ENCODE measurements at places on chromosomes 6 and 20. TPM values are rescaled to one million over a fixed set of nuclear protein-coding genes. Genes with fewer than 3 reads are reported as not detected.

The SLC32A1 gene
- not detected for total RNA-seq

The PSORS1C2 gene
- 0.40 TPM for total RNA-seq

The SLC24A3 gene
- total RNA-seq: 13.0 TPM

The ROMO1 gene
- total RNA-seq: 136 TPM

The KCNQ5 gene
- total RNA-seq: 0.96 TPM

The RIPOR2 gene
- total RNA-seq: 2.1 TPM

The WFDC11 gene
- total RNA-seq: not detected

The BPIFB4 gene
- not detected for total RNA-seq

The PMEPA1 gene
- total RNA-seq: 2.7 TPM

The TFAP2C gene
- 30.8 TPM for total RNA-seq

The CCN6 gene
- total RNA-seq: not detected

The RSPO4 gene
- total RNA-seq: not detected

The MAK gene
- not detected for total RNA-seq

The CRISP3 gene
- 8.1 TPM for total RNA-seq

The ID4 gene
- 10.2 TPM for total RNA-seq

The CARMIL1 gene
- total RNA-seq: 18.2 TPM

The WFDC12 gene
- 5.1 TPM for total RNA-seq

The ARG1 gene
- not detected for total RNA-seq

All from esophagus mucosa (tissue), 1 donor.